ENCODE measurements at places on chromosomes 3 and 15.
A peak's percentile ranks its signal among the peaks of the same experiment; 100 is the strongest.

- peak; percentile 24 for DNase-seq
Measured at GRCh38 chr3:15676259-15676658, 74.7 kb downstream of the BTD start.

DNA sequence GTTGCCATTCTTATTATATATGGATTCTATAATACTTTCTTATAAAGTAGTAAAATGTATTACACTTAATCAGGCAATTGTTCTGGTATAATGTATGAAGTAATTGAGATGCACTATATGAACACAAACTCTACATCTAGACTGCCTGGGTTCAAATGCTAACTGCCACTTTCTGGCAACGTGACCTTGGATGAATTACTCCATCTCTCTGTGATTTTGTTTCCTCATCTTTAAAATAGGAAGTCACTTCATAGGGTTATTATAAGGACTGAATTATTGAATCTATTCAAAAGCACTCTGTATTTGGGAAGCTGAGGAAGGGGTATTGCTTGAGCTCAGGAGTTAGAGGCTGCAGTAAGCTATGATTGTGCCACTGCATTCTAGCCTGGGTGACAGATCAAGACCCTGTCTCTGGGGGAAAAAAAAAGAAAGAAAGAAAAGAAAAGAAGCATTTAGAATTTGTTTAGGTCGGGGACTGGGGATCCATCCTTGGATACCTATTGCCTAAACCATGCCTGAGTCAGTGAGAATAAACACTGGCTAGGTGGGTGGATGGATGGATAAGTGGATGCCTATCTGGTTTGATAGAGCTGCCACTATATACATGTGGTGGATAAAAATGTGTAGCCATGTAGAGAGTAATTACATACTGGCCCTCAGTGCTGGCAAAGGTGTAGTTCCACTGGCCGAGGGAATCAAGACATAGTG, 2.5 kb downstream of the TM4SF1 start:
- no peak for DNase-seq

DNA sequence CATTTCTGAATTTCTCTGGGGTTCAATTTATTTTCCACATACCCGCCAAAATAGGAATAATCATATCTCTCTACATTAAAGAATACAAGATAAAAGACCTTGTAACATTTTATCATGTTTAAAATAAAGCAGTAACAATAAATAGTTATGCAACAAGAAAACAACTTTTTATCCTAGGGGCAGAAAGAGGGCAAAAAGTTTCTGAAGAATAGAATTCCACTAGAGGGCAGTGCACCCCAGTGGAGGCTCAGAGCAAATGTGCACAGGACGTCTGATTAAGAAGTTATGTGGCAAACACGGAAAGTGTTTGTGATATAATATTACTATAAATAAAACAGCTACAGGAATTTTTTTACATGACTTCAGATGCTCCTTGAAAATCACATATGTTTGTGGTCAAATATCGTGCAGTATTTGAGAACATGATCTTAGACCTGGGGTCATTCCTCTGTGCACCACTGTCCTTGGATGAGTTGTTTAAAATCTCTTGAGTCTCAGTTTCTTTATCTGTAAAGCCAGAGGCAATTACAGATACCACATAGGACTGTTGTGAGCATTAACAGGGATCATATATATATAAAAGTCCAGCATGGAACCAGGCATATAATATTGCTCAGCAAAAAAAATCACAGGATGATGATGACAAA, 13.2 kb upstream of the PIK3R4 start:
- DNase-seq = peak; percentile 57

- no peak for DNase-seq
Measured at GRCh38 chr15:65028338-65028737, 1.1 kb downstream of the MTFMT start.

GRCh38 chr3:42652611-42653302, 740 bp upstream of the ZBTB47 start:
- peak; percentile 89 for DNase-seq

GRCh38 chr3:187713504-187713903, 11.1 kb upstream of the RTP2 start:
- peak; percentile 73 for DNase-seq

DNA sequence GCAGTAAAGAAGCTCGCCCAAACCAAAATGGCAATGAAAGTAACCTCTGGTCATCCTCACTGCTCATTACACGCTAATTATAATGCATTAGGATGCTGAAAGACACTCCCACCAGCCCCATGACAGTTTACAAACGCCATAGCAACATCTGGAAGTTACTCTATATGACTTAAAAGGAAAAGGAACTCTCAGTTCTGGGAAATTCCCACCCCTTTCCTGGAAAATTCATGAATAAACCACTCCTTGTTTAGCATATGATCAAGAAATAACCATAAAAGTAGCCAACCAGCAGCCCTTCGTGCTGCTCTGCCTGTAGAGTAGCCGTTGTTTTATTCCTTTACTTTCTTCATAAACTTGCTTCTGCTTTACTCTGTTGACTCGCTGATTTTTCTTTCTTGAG, 164.6 kb downstream of the SMAD6 start:
- DNase-seq = no peak

DNA sequence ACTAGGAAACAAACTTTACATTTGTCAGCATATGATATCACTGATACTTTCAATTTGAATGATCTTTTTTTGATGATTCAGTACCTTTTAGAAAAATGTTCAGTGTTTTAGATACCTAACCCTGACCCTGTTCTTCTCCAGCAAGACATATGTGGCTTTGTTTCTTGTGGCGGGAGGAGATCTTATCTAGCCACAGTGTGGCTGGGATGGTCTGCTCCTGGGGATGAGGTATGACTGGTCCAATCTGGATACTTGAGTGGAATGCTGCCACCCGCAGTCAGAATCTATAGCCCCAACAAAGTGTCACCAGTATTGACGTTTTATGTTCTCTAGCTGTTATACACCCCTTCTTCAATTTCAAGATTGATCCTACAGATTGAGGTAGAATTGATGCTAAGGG, 439.0 kb upstream of the GOLIM4 start:
- DNase-seq = no peak

GRCh38 chr3:154182975-154183374, 61.8 kb downstream of the ARHGEF26 start:
- DNase-seq = no peak

- peak; percentile 6 for DNase-seq
Measured at GRCh38 chr3:20561166-20561565, 375.2 kb upstream of the SGO1 start.

DNA sequence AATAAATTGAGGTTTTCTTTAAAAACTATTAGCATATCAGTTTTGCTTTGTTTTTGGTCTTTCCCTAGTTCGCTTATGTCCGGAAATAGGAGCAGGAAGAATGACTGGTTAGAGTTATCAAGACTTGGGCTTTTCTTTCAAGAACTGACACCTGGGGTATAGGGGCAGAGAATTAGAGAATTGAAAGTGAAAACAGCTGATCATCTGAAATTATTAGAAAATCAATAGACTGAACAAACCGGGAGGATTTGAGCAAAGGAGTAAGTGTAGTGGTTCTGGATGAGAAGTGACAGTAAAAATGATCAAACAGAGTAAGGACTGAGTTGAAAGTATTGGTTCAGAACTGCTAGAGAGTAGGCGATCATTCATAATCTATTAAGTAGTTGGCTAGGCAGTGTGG, 6.0 kb downstream of the MINDY2 start:
- DNase-seq = no peak

GRCh38 chr15:92101708-92102394, 248.3 kb downstream of the SLCO3A1 start:
- no peak for DNase-seq

DNA sequence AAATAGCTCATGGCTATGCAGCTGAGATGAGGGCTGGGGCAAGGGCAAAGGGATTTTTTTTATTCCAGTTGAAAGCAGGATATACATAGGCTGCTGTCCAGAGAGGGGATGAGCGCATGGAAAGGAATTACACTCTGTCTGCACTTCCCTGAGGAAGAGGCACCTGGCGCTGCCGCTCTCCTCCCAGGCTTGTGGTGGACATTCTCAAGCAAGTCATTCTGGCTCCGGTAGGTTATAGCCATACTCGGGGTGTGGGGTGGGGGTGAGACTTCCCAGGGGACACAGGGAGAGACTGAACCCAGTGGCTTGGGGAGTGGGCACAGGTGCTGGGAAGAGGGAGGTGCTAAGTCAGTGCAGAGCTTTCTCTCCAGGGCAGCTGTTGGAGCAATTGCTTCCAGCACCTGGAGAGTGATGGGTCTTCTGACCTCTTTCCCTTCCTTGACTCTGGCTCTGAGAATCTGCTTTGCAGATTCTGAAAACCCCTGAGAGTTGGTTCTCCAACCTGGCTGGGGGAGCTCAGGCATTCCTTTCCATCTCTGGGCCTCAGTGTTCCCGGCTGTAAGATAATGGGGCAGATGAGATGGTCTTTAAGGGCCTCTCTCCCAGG, 24.3 kb downstream of the CYP8B1 start:
- DNase-seq = peak; percentile 17

DNA sequence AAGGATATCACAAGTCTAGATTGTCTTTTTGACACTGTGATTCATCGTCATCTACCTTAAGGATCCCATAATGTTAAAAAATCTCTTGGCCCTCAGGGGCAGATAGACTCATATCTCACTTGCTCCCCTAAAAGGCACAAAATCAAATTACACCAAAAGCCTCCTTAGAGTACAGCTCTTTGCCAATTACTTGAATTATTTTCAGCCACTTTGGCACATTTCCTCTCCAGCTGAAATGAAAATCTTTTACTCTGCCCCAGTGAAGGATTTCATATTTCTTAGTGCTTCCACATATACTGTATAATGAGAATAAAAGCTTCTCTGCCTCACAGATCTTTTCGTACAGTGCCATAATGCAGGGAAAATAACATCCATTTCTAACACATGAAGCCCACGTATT, 190.7 kb upstream of the GBE1 start:
- DNase-seq = no peak

DNA sequence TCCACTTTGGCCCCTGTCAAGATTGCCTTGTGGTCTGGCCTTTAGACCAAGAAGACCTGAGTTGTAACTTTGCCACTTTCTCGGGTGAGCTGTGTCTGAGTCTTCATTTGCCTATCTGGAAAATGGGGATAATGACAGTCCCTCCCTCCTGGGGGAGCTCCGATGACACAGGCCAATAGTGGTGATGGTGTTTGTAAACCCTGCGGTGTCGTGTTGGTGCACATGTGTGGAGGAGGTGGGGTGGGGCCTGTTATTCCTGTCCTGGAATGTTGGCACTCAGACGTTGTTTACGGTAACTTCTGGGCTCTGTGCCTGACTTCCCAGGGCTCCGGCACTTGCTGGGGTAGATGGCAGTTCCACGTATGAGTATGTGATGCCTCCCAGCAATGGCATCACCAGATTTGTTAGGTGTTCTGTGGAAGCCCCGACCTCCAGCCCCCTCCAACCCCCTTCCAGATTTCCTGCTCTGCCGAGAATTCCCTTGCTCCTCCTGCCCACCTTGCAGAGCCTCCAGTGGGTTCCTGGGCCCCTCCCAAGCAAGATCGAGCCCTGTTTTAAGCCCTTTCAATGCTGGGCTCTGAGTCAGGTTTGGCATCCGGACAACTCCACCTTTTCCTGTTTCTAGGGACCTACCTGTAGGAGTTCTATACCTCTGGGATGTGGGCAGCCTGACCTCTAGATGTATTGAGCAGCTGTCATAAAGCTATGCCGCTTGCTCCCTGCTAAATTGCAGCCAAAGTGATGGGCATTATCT, 31.4 kb downstream of the HRH1 start:
- DNase-seq = peak; percentile 91

- DNase-seq = no peak
Measured at GRCh38 chr3:195701042-195701915, 19.5 kb upstream of the MUC20 start.

- DNase-seq = no peak
Measured at GRCh38 chr3:58473275-58473674, 18.6 kb upstream of the KCTD6 start.

GRCh38 chr3:66385066-66385465, 115.8 kb downstream of the LRIG1 start:
- DNase-seq = no peak

GRCh38 chr3:168705412-168705811, 609.7 kb upstream of the GOLIM4 start:
- DNase-seq = no peak

- no peak for DNase-seq
Measured at GRCh38 chr3:47000922-47001730, 21.7 kb downstream of the NBEAL2 start.

GRCh38 chr15:58465866-58466517, 34.2 kb downstream of the LIPC start:
- no peak for DNase-seq

DNA sequence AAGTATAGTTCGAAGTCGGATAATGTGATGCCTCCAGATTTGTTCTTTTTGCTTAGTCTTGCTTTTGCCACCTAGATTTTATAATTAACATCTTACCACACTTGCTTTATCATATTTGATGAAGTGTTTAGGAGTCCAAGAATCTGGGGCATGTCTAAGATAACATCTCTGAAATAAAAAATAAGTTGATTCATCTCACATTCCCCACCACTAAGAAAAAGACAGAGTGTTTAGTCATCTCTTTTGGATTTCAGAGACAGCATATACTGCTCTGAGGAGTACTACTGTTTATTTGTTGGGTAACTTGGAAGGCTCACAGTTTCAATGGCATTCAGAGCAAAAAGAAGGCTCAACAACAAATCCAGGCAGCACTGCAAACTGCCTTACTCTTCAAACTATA, 324.2 kb upstream of the ATP11B start:
- no peak for DNase-seq

- DNase-seq = no peak
Measured at GRCh38 chr15:94359716-94360115, 128.4 kb downstream of the MCTP2 start.

Data from iris pigment epithelial cell (primary cell).